ENCODE measurements at places on chromosomes 12 and 14.

- DNase-seq, result no peak
These were observed 245.9 kb downstream of the CHST11 start for GRCh38 chr12:104702565-104703139.

GRCh38 chr12:115956236-115956635 lies 321.3 kb downstream of the MED13L start:
- no peak for DNase-seq

DNA sequence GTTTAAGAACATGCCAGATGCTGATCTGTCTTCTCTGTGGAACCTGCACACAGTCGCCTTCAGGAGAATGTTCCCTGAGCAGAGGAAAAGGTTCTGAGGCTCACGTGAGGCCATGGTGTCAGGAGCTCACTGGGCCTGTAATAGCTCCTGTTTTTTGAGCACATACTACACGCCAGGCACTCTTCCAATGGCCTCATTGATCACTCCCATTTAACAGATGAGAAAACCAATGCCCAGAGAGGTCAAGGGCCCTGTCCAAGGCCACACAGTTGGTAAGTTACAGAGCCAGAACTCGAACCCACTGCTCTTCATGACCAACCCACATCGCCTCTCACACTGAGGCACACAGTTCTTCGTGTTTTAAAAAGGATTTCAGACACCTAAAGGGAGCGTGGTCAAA lies 7.3 kb upstream of the HHIPL1 start:
- DNase-seq, result no peak

DNA sequence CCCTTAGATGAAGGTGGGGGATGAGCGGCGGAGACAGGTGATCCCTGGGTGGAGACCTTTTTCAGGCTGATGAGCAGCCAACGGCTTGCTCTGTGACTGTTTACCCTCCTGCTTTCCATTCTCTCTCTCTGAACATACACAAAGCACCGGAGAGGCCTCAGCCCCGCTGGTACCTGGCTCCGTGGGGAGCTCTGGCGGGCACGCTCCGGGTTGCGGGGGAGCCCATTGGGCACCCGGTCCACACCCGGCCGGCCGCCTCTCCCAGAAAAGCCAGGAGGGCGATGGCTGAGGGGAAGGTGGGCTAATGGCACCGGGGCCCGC lies 545 bp downstream of the SMARCC2 start:
- DNase-seq, result no peak

GRCh38 chr14:96735526-96735925 lies 61.7 kb upstream of the VRK1 start:
- no peak for DNase-seq

DNA sequence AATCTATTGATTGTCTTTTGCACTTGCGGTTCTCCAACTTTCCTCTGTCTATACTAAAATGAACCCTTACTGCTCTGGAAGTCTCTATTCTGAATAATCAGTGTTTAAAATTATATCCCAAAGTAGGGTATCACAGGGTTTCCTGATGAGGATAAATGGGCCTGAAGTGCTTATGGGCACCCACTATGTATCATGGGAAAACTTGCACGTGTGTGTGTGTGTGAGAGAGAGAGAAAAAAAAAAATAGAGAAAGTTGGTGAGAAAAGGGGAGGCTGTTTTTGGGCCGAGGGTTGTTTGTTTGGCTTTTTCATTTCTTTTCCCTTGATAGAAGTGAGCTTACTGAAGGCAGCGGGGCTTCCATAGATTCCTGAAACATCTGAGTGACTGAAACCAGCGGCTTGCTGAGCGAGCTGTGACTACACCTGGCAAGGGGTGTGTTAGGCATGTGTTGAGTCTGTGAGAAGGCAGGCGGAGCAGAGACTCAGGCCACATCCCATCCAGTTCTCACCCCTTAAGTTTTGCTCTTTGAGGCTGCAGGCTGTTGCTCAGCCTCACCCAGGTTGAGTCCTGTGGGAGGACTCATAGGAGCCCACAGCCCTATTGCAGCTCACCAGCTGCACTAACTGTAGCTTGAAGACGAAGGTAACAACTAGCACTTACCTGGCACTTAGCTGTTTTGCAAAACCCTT lies 17.2 kb downstream of the PPFIBP1 start:
- no peak for DNase-seq

- no peak for DNase-seq
These were observed 1121.8 kb upstream of the USP15 start for GRCh38 chr12:61138415-61138759.

DNA sequence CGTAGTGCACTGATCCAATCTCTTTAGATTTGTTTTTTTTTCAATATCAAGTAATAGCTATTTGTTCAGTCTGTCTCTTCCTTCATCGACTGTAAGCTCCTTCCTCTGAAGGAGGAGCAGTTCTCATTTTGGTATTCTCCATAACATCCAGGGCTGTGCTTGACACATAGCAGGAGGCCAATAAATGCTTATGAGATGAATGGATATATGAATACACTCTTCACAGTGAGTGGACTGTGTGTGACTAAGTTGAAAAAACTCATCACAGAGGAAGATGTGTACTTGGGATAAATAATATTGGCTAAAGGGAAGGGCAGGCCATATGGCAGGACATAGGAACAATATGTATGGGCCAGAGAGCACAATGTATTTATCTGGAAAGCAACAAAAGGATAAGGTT lies 205.3 kb upstream of the PRICKLE1 start:
- DNase-seq, result no peak

DNA sequence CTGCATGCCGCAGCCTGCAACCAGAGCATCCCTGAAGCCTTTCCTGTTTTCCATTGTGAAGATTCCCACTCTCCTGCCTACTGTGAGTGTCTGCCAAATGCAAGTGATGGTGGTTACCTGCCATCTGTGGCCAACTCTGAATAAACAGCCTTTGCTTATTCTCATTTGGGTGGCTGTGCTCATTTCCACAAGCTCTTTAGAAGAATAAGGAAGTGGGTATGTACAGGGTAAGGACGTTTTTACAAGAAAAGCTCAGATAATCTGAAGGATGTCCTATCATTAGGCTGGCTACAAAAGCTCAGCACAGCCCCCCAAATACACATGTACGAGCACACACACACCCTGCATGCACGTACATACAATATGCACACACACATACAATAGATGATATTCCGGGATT lies 7.3 kb upstream of the RNASE1 start:
- no peak for DNase-seq

DNA sequence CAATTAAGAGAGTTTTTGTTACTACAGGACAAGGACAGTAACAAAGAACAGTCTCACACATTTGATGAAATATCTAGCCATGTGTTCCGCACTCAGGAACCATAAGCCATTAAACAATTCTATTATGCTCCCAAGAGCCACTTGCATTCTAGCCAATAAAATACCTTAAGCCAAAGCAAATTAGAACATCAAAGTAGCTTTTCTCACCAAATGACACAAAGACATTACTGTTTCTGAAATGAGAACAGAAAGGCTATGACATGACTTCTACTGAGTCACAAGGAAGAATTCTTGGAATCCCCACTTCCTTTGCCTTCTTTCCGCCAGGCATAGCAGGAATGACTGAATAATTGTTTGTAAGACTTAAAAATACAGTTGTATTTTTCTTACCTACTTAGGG lies 445.8 kb downstream of the ATP23 start:
- no peak for DNase-seq

GRCh38 chr14:29461506-29461905 lies 466.1 kb downstream of the PRKD1 start:
- DNase-seq, result no peak

Measured in mesenteric fat pad (tissue), 1 donor.